Activated CD8-positive, alpha-beta memory T cell treated with anti-CD3 and anti-CD28 coated beads for 4 hours (primary cell): ENCODE measurements at places on chromosomes 5 and 9.

DNA sequence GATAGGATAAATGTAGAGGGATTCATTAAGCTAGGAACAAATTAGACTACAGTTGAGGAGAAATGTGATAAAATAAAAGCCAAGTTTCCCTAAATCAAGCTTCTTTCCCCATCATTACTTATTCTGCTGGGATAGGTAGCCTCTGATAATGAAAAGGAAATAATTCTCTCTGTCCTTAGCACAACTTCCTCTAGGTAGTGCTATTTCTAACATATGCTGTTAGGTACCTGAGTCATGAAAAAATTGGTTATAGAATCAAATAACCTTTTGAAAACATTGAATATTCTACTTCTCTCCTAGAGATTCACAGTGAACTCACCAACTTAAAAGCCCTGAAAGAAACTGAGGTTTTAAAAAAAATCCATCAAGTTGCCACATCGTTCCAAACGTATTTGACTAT is 1793.1 kb downstream of the EFNA5 start:
- no peak for DNase-seq

DNA sequence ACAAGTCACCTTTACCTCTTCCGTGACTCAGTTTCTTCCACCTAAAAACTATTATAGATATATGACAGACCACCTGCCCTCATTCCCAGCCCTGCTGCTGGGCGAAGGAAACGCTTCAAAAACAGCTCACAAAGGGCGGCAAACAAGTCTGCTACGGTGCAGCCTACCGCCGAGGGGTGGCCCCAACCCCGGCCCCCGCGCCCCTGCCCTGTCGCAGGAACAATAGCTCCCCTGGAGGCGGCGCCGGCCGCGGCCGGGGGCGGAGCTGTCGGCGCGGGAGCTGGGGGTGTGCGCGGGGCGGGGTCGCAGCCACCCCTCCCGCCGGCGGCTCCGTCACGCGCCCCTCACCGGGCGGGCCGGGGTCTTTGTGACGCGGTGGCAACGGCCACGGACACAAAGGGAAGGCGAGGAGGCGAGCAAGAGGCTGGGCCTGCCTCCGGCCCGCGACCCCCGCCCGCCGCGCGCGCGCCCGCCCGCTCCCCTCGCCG is at the start of gene TMEFF1:
TSS of gene TMEFF1 (plus strand) at position 362 of the 488 bp plus-strand sequence. CDS start 396 bp downstream, outside the sequence.
- no peak for DNase-seq

DNA sequence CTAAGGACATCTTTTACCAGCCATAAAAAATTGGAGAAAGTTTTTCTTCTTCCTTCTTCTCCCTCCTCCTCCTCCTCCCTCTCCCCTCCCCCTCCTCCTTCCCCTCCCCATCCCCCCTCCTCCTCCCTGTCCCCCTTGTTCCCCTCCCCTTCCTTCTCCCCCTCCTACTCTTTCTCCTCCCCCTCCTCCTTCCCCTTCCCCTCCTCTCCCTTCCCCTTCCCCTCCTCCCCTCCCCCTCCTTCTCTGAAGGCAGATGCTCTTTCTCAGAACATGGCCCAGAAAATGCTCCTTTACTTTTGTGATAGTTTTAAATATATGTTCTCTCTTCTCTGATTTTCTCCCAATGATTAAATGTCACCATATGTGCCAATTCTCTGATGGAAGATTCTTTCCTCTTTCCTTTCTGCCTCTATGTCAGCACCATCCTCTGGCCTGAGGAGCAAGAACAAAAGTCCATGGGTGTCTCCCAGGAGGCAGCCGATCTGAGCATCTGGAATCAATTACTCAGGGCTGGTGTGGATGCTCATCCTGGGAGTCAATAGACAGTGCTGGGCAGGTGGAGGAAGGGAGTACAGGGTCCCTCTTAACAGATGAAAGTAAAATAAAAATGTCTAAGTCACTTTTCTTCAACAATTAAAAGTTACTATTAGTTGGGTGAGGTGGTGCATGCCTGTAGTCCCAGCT is 63.0 kb upstream of the GNA14 start:
- DNase-seq = no peak

GRCh38 chr9:88812938-88813637 is 178.2 kb upstream of the S1PR3 start:
- no peak for DNase-seq

GRCh38 chr5:176700239-176700847 is 53.1 kb downstream of the TSPAN17 start:
- no peak for DNase-seq
